Dermis blood vessel endothelial cell (primary cell): ENCODE measurements at places on chromosomes 6 and 20. TPM values are rescaled to one million over a fixed set of nuclear protein-coding genes. Genes with fewer than 3 reads are reported as not detected.

- no peak for DNase-seq
These were observed 15.7 kb downstream of the MTG2 start for GRCh38 chr20:62198496-62198895.

DNA sequence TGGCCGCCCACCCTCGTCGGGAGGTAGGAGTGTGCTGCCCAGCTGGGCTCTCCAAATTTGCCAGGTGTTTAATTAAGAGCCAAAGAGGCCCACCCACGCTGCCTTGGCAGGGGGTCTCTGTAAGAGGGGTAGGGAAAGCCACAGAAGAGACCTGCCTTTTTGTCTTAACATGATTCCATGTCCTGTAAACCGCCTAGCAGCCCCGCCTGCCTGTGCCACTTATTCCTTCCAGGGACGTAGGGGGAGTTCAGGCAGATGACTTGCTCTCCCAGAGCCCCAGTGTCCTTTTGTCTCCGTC, 2.1 kb downstream of the FAM210B start:
- DNase-seq = no peak

DNA sequence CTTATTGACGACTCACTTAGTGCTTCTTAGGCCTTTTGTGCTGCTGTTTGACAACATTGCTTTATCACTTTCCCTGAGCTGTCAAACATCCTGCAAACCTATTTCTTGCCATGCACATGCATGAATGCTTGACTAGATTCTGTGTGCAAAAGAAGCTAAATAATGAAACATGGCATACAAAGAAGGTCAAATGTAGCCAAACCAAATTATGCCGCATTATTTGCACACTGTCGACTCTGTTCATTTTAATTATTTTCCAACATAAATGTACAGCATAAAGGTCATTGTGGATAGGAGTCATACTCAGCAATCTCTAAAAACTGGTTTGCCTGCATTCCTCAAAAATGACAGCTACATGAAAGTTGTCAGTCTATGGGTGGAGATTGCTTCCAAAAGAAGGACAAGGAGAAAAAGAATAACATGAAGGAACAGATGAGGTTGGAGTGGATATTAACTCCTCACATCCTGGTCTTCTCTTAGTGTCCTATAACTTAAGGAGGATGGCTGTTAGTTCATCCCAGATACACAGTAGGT, 123.1 kb upstream of the STXBP5 start:
- no peak for DNase-seq

GRCh38 chr20:34710861-34711574, 6.9 kb downstream of the TP53INP2 start:
- no peak for DNase-seq

OTOR gene
- not detected in 2 replicates for total RNA-seq

DNA sequence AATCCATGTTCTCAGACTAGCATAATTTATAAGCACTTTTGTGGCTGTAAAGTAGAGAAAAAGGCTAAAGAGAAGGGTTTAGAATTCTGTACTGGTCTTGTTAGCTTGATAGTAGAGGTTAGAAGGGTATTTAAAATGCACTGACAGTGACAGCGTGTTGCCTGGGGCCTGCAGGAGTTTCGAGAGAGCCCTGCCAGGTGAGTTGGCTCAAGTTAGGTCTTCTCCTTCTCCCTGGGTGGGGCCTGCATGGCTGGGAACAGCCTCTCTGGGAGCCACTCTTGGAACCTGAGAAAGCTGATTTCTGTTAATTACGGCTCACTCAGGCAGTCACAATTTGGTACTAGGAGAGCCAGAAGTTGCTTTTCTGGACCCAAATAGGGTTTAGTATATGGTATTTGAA, 103.7 kb downstream of the ARID1B start:
- DNase-seq = no peak

DNA sequence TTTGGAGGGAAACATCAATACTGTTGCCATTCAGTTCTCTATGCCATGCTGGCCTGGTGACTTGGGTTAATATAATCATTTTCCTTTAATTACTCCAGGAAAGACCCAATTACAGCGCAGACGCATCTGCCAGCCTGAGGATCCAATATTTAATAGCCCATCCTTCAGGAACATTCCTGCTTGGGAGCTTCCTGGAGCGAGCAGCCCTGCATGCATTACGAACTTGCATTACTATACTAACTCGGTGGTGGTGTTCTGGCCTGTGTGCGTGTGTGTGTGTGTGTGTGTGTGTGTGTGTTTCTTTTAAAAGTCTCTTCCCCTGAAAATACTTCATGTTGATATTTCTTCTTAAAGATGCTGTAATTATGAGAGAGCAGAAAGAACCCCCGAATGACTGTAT, 26.5 kb downstream of the PMEPA1 start:
- no peak for DNase-seq

GRCh38 chr6:134195164-134195906, 122.6 kb downstream of the SGK1 start:
- no peak for DNase-seq

DNA sequence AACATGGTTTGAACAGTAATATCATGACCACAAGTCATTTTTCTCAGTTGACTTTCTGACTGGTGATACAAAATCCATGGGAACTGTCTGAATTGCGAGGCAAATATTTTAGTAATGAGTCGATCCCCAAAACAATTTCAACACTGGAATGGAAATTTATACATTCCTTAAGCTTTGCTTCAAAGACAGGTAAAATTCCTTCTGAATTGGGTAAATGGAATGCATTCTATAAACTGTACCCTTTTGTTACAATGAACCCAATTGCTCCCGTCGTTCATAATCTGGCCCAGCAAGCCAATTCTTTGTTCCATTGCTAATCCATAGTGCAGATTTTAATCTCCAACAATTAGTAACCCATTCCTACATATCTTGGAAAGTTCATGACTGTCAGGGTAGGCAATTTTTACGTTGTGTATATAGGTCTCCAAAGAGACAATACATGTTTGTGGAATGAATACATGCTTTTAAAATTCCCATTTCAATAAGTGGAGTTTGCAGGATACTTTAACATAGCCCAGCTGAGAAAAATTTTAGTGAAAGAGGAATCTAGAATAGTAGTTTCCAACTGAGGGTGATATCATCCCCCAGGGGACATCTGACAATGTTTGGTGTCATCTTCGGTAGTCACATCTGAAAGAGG, 32.7 kb downstream of the CYP24A1 start:
- DNase-seq = no peak

PEDS1 gene
- 17.2 and 20.8 TPM in 2 replicates for total RNA-seq

DNA sequence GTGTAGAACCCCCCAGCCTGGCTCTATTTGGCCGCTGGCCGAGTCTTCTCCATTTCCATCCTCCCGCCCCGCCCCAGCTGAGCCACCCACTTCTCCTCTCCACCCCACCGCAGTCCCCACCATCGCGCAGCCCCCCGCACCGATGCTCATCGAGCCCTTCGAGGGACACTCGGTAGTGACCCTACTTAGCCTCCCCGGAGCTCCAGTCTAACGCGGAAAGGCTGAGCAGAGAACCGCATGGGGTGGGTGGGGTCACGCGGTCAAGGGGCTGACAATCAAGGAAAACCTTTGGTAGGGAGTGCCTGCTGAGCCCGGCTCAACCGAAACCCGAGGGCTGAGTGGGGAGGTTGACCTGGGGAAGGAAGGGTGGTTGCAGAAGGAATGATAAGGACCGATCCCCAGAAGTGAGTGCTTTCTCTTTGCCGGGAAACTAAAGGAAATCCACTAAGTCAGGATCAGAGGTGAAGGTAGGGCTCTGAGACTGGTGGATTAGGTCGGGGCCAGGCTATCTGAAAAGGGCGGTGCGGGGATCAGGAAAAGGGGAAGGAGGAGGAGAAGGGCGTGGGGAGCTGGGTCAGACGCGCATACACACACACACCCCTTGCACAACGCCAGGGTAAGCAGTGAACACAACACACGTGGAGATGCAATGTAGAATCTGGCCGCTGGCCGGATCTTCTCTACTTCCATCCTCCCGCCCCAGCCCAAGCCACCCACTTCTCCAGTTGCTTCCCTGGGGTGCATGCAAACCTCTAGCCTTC, 49.8 kb downstream of the CPXM1 start:
- peak; percentile 15 for DNase-seq

- no peak for DNase-seq
These were observed 176.8 kb downstream of the TASP1 start for GRCh38 chr20:13461849-13462458.

BPIFA2 gene
- total RNA-seq = not detected in 2 replicates

DNA sequence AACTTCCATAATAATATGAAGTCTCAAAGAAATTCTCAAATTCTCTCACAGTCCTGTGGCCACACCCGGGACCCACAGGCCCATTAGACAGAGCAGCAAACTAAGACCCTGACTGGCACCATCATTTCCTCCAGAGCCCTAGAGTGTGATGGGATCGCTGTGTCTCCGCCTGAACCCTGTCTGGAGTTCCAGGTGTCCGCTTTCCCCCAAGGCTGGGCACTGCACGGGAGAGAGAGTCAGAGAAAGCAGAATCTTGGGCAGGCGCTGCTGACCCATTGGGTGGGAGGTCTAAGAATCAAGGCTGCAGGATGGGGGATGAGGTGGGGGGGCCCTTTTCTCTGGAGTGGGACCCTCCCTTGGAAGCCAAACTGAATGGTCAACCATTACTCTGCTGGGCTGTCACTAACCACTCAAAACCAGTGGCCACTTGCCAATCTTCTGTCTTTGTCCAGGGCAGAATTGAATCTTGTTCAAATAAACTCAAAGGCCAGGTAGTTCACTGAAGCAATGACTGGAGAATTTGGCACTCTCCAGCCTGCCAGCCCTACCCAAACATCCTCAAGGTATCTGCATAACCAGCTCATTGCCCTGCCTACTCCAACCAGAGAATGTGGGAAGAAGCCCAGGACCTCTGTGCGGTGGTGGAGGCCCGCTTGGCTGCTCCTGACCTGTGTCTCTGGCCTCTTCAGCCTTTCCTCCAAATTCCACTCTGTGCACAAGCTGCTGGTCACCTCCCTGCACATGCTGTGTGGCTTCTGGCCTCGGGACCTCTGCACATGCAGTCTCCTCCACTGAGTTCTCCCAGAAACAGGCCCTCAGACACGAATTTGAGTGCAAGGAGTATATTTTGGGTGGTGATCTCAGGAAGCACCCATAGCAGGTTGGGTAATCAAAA, 141.1 kb downstream of the CEBPB start:
- DNase-seq = no peak

DNA sequence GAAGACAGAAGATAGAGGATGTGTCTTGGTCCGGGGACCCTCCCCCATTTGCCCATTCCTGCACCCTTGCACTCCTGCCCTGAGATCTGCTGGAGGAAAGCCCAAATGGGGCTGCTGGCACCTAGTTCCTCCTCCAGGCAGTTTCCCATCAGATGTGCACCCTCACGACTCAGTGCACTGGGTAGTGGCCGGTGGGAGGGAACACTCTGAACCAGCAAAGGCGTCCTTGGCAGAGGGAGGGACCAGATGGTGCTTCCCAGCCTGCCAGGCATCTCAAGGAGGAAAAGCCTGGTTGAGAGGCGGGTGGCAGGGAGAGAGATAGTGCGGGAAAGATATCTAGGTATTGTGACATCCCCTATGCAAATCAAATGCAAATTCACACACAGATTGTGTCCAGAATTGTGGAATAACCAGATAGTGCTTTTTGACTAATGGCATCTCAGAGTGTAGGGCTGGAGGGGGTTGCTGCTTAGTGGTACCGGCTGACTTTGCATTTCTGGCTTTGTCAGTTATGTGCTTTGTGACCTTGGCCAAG, 19.5 kb downstream of the TMEM151B start:
- DNase-seq = no peak

AK9 gene
- 2.9 and 13.1 TPM in 2 replicates for total RNA-seq

QKI gene
- total RNA-seq = 307 and 356 TPM in 2 replicates

LY6G5B gene
- total RNA-seq = 1.8 and 3.2 TPM in 2 replicates

DNA sequence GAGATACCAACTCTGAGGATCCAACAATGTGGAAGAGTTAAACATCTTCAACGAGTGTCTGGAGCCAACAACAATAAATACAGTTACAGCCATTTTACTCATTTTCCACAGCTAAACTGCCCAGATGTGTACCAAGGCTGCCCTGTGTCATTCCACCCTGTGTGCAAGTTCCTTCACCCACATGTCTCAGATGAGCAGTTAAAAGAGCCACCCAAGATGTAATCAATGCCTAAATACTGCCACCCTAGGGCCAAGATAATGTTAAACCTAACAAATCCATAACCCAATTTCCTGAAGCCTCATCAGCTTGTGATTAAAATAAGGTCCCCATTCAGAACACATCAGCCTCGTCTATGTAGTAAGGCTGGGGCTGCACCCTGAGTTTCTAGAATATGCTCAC, 59.9 kb downstream of the GMDS start:
- DNase-seq = no peak

GRCh38 chr20:51175724-51176123, 152.8 kb upstream of the KCNG1 start:
- DNase-seq = no peak

DNA sequence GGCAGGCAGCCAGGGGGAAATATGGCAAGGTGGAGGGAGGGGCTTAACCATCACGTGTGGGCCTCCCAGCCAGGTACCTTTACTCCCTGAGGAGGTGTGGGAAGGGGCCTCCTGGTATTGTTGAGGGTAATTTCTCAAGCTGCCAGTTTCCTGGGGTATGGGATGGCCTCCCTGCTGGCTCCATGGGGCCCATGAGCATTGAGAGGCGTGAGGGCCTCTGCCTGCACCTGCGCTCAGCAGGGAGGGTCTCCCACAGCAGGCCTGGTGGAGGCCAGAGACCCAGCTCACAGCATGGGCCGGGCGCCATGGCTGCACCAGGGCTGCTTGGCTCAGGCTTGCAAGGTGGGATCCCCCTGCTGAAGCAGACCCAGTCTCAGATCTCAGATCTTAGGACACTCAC, 113.0 kb downstream of the GRM4 start:
- DNase-seq = no peak

CLPSL2 gene
- total RNA-seq = not detected in 2 replicates

- DNase-seq = peak; percentile 28
These were observed 5.1 kb downstream of the UBE2C start for GRCh38 chr20:45817376-45818194.

DNA sequence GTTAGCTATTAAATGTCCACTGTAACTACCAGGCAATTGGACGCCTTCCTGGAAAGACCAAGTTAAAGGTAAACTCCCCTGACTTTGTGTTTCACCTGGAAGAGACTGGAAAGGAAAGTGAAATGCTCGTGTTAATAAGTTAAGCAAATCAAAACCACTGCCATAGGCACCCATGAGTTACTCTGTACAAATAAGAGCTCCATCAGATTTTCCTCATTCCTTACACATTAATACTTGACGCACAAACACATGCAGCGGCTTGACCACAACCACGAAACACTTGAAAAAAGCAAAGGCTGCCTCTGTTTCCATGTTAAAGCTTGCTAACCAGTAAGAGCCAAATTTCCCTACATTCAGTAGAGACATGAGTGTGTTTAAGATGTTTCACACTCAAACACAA, 19.8 kb downstream of the GCM1 start:
- DNase-seq = no peak

ZNF311 gene
- 0.17 and 0.28 TPM in 2 replicates for total RNA-seq

DNA sequence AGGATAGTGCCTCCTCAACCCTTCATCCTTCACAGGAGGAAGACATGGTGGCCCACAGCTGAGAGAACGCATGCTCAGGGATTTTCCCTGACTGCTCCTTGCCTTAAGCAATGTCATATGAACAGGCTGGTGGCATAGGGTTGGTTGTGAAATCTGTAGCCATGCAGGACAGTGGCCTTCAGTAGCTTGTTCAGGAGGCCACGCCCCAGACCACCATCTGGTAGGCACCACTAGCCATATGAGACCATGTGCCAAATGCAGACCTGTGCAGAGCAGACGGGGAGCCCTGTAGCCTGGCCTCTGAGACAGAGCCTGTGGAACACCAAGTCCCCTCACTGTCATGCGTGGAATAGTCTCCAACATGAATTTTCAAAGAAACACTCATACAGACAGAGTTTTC, 76.5 kb downstream of the ADTRP start:
- no peak for DNase-seq
